ENCODE measurements at places on chromosomes 7 and 10.

DNA sequence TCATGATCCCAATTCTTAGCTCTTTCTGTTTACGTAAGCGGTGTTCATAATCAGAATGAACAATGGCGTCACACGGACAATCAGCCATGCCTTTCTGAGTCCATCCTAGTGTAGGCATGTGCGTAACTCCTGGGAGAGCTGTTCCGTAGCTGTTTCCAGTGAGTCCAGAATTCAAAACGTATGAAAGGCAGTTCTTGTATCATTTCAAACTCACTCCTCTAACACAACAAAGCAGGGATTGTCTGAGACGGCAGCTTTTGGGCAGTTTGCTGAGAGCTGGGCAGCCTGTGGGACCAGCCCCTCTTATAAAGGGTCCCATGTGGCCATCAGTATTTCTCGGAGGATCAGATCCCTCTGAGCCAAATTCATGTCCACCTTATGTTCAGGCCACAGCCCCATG is 43.4 kb downstream of the PSPH start:
- DNase-seq = no peak

GRCh38 chr7:106370542-106370941 is 85.8 kb upstream of the NAMPT start:
- DNase-seq = no peak

DNA sequence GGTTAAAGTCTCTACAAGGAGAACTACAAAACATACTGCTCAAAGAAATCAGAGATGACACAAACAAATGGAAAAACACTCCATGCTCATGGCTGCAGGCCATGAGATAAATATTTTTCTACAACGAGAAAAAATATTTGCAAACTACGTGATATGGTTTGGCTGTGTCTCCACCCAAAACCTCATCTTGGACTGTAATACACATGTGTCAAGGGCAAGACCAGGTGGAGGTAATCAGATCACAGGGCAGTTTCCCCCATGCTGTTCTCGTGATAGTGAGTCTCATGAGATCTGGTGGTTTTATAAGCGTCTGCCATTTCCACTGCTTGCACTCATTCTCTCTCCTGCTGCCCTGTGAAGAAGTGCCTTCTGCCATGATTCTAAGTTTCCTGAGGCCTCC is 57.8 kb downstream of the COA1 start:
- no peak for DNase-seq

- no peak for DNase-seq
These were observed 12.5 kb upstream of the CFAP69 start for GRCh38 chr7:90232430-90232829.

- no peak for DNase-seq
These were observed 173.2 kb downstream of the ZNF438 start for GRCh38 chr10:30858499-30858898.

DNA sequence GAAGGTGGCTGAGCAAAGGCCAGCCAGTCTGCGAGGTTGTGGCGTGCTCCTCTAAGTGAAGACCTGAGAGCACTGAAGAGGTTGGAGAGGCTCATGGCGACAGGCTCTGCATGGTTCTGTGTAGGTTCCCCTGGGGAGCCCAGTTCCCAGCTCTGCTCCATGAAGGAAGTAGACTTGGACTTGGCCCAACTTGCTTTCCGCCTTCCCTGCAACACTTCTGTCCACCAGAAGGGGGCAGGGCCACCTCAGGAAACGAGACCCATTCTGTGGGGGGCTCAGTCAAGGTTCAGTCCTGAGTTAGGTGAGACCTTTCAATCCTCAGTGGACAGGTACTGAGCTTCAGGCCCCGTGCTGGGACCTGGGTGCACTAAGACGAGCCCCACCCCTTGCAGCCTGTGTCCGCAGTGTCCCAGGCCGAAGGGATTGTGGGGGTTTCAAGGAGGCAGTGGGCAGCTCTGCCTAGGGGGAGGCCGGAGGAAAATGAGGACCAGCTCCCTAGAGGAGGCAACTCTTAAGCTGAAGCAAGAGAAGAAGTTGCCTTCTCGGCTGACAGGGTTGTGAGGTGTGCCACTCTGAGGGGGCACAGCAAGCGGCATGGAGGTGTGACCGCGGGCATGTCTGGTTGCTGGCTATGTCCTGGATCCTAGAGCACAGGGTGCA is 15.0 kb upstream of the PCBD1 start:
- DNase-seq = no peak

- DNase-seq = no peak
These were observed 260.1 kb upstream of the SEMA3D start for GRCh38 chr7:85447004-85447403.

GRCh38 chr7:103929901-103930311 is 59.6 kb downstream of the RELN start:
- DNase-seq = no peak
